Occipital lobe (tissue), 3 donors: ENCODE measurements at places on chromosomes 5 and 9. TPM values are rescaled to one million over a fixed set of nuclear protein-coding genes. Genes with fewer than 3 reads are reported as not detected.

The C9 gene
- not detected for total RNA-seq

The CDKN2A gene
- total RNA-seq, result not detected

The RABGAP1 gene
- 115 TPM for total RNA-seq

The HK3 gene
- 0.31 TPM for total RNA-seq

The CXCL14 gene
- total RNA-seq, result 9.5 TPM

The CNTFR gene
- total RNA-seq, result 14.0 TPM

The RNF183 gene
- not detected for total RNA-seq

The SPINK4 gene
- total RNA-seq, result not detected

The ACSL6 gene
- total RNA-seq, result 32.9 TPM

The KIF4B gene
- 0.16 TPM for total RNA-seq

The KCTD16 gene
- 23.6 TPM for total RNA-seq

The LECT2 gene
- not detected for total RNA-seq

The ZNF354B gene
- 34.9 TPM for total RNA-seq

The FBP1 gene
- not detected for total RNA-seq

The FCN1 gene
- 1.1 TPM for total RNA-seq

The SPATA9 gene
- total RNA-seq, result 0.78 TPM

The KIF12 gene
- total RNA-seq, result 3.3 TPM
